GM12864 (cell line): ENCODE measurements at places on chromosomes 3 and 15.

DNA sequence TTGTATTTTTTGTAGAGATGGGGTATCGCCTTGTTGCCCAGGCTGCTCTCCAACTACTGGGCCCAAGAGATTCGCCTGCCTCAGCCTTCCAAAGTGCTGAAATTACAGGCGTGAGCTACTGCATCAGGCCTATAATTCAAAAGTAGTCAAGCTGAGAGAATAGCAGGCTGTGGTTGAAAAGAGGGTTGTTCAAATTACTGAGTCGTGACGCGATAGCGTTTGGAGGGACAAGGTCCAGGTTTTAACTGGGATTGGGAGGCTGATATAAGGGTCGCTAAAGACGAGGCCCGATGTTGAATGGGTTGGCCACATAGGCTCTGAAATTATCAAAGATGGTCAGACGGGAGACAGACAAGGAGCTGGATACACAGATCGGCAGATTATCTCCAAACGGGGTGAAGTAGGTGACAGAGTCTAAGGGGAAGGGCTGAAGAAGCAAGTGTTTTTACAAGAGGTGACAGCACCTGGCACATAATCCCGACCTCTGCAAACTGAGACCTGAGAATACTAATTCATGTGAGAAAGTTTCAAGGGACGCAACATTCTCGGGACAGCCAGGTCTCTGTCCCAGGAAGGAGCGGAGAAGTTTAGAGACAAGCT is 759 bp upstream of the ARID3B start:
- no peak for DNase-seq

- no peak for DNase-seq
These were observed 188.3 kb upstream of the ARL6 start for GRCh38 chr3:97576221-97576620.

DNA sequence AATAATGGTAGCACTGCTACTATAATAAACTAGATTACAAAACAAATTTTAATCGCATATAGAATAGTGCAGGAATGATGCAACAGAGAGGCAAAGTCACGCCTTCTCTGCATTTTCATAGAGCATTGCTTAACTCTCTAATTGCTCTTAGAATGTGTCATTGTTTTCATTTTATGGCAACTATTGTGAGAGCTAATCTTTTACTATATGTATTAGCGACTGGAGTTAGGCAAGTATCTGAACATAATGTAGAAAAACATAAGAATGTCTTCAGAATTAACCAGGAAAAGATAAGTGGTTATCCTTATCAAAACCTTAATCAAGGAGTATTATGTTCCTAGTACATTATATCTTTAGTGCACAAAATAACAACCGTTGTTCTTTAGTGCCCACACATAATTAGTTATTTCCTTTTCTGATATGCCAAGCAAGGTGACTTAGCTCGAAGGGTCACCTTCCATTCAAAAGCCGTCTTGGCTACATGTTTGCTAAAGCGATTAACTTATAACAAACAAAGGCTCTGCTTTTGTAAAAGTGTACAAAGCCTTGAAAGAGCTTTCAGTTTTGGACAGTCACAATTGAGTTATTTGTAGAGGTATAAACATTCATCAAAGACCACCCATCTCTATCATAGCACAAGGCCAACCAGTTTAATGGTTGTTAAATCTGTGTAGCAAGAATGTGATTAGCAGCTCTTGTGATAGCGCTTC is 1328.9 kb downstream of the ROBO2 start:
- no peak for DNase-seq

DNA sequence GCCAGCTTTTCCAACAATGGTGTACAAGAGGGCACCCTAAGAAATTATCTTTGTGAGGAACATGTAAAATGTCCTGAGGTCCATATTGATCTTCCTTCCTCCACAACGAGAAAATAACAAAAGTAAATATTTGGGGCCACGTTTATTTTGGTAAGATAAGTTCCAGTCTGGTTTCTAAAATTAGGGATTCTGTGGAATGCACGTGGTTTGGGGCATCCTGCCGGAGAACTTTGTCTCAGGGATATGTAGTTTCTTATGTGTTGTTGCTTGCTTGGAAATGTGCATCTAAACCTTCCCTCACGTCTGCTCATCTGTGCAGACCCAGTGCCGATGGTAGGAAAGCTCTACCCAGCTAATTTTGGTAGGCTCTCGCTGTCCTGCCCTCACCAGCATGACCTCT is 62.8 kb downstream of the CTDSPL start:
- no peak for DNase-seq

- DNase-seq, result no peak
These were observed 545.0 kb downstream of the DIPK2A start for GRCh38 chr3:144516589-144516988.

DNA sequence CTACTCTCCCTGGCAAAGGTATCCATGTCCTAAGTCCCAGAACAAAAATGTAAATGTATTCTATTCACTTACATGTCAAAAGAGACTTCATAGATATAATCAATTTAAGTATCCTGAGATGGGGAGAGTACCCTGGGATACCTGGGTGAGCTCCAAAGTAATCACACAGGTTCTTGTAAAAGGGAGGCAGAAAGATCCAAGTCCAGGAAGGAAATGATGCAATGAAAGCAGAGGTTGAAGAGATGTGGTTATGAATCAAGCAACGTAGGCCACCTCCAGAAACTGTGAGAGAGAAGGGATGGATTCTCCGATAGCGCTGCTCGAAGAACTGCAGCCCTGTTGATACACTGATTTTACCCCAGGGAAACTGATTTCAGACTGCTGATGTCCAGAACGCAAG is 93.9 kb upstream of the VGLL3 start:
- DNase-seq, result no peak

GRCh38 chr3:120396469-120396868 is 47.3 kb upstream of the LRRC58 start:
- DNase-seq, result no peak

DNA sequence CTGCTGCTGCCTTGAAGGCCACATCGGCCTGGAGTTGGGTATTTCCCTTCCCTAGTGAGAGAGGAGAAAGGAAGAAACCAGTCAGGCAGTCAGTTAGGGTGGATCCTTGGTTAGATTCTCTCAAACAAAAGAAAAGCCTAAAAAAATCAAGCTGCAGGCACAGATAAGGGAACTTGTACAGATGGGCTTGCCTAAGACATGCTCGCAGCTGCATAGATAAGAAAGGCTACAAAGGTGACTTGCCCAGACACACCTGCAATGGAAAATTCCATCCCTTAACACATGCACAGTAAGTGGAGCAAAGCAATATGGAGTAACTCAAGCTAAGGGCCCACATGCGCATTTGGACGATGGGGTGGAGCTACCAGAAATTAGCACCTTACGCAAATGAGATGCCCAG is 199.7 kb upstream of the ARPP21 start:
- DNase-seq, result no peak

- no peak for DNase-seq
These were observed 65.5 kb downstream of the SMAD3 start for GRCh38 chr15:67130673-67131601.

DNA sequence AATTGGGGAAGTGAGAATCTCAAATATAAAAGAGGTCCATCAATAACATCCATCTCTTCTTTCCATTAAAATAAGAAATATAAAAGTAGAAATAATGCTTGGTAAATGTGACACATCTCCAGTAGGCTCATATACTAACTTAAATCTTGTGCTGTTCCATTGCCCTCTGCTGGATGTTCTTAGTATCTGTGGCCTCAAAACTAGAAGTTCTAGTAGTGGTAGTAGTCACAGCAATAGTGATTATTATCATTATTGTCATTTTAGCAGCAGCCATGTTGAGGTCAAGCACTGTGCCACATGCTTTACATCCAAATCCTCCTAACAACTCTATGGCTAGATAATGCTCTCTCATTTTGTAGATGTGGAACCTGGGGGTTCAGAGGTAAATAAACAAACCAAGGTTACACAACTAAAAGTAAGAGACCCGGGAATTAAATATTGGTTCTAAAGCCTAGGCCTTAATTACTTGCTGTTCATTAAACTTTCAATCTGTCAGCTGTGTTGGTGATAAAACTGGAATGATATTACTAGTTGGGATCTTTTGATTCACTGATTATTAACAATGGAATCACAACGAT is 20.2 kb upstream of the BTLA start:
- peak; percentile 79 for DNase-seq
